ENCODE measurements at places on chromosomes 13 and 19. TPM values are rescaled to one million over a fixed set of nuclear protein-coding genes. Genes with fewer than 3 reads are reported as not detected.
A peak's percentile ranks its signal among the peaks of the same experiment; 100 is the strongest.

The RNF225 gene
- not detected for polyA plus RNA-seq

GRCh38 chr19:12947702-12948611, 2.3 kb downstream of the RAD23A start:
- no peak for DNase-seq

The IL4I1 gene
- polyA plus RNA-seq, result 1.8 TPM

The HIF3A gene
- polyA plus RNA-seq, result 412 TPM

The COMP gene
- polyA plus RNA-seq, result 2.0 TPM

The ZNF880 gene
- 16.4 TPM for polyA plus RNA-seq

The KISS1R gene
- not detected for polyA plus RNA-seq

The FREM2 gene
- polyA plus RNA-seq, result 5.5 TPM

The RASAL3 gene
- 1.7 TPM for polyA plus RNA-seq

The LAIR2 gene
- polyA plus RNA-seq, result not detected

- DNase-seq, result no peak
These were observed 2.2 kb upstream of the PRKD2 start for GRCh38 chr19:46718934-46719622.

GRCh38 chr19:5308451-5309437, 31.9 kb downstream of the PTPRS start:
- DNase-seq, result peak; percentile 78

The FARP1 gene
- 101 TPM for polyA plus RNA-seq

The NRTN gene
- polyA plus RNA-seq, result 0.53 TPM

DNA sequence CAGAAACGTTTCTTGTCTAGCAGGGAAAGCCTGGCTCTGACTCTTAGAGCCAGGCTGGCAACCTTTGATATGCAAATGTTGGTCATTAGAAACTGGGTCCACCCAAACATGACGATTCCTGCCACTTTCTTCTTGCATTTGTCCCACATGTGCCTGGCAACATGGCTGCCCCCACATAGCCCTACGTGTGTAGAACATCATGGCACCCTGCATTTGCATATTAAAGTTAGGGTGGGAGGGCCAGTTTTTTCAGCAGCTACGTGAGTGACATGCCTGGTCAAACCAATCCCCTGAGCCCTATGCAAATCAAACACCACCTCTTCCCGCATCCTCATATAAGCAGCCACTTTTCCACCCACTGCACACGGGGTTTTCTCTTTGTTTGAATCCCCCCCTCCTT, 95.0 kb downstream of the LIG4 start:
- no peak for DNase-seq

GRCh38 chr13:33945477-33945876, 127.5 kb downstream of the RFC3 start:
- no peak for DNase-seq

DNA sequence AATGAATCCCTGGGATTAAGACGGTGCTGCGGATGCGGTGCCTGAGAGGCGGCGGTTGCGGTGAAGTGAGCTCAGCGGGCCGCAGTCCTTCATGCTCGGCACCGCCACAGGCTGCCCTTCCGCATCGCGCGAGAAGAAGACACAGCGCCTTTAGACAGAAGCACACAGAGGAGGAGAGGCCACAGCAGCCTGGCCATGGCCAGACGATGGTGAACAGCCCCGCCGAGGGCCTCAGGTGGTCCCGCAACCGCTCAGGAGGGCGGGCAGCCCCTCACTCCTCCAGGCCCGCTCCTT, 459.2 kb downstream of the MYO16 start:
- DNase-seq, result no peak

The ZNF492 gene
- 0.80 TPM for polyA plus RNA-seq

Measured in hindlimb muscle (tissue), 1 donor.